ENCODE measurements at places on chromosomes 1 and 21.
A peak's percentile ranks its signal among the peaks of the same experiment; 100 is the strongest.

DNA sequence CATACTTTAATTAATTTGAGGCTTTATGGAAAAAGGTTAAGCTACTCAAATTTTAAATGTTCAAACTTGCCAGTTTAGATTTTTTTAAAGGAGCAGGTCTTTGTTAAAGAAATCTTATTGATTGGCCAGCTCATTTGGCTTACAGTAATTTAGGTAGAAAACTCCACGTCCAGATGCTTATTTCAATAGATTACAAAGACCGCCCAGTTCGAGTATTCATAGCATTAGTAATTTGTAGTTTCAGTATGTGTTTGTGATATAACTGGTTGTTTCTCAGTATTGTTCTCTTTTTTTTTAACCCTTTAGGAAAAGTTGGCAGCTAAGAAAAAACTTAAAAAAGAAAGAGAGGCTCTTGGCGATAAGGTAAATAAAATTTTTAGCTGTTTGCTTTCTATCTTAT, 1.6 kb downstream of the RPF1 start:
- no peak for DNase-seq

GRCh38 chr1:92443893-92444292, 42.8 kb downstream of the GFI1 start:
- DNase-seq: no peak

DNA sequence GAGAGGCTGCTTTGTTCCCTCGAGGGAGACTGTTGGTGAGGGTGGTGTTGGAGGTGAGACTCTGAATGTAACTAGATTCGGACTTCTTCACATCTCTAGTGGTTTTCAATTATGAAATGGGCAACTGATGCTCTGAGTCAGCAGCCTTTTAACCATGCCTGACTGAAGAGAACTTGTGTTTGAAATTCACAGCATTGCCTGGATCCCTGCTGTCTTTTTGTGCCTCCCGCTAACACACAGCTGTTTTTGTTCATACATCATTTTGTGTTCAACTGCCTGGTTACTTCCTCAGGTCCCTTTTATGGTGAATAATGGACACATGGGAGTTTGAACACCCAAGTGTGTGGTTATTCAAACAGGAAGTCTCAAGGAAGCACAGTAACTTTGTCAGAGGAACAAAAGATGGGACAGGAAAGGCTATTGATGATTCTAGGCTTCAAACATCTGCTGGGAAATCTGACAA, 16.8 kb downstream of the LAMC1 start:
- no peak for DNase-seq

GRCh38 chr1:32249831-32250525, 1.1 kb upstream of the LCK start:
- DNase-seq: peak; percentile 47

- DNase-seq: no peak
Measured at GRCh38 chr1:6861075-6861724, 75.9 kb downstream of the CAMTA1 start.

DNA sequence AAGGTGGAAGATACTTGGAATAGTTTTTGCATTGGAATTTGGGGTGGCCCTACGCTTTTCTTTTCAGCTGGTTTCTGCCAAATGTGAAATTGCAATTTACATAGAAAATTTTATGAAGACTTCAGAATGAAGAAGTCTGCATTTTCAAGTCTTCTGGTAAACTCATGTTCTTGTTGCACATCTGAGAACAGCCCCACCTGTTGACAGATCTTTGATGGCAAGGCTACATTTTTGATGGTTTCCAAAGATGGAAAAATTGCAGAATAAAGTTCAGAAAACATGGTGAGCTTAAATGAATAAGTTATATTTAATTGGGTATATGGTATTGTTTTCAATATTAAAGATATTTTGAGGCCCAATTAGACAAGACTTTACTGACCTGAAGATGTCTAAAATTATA, 25.4 kb downstream of the OLFM3 start:
- no peak for DNase-seq

DNA sequence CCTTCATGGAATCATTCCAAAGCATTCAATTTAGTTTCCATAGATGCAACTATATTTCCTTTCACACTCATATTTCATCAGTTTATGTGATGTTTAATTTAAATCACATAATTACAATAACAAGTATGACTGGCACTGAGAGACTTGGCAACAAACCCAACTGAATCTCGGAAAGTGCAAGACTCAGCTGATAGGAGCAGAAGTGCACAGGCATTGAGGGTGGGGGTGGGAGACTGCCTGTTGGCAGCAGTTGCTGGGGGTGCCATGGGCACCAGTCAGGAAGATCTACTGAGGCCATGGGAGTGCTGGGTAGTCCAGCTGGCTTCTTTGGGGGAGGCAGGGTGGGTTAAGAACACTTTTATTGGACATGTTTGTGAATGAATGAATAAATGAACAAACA, 10.4 kb upstream of the HMGB4 start:
- no peak for DNase-seq

GRCh38 chr1:94808669-94809068, 11.5 kb upstream of the SLC44A3 start:
- DNase-seq: no peak

- peak; percentile 36 for DNase-seq
Measured at GRCh38 chr1:167518331-167518700, at the start of gene CD247. CD247 (minus strand) TSS chr1:167518529; CDS start chr1:167518465, 64 bp downstream.

GRCh38 chr1:168631671-168632400, 55.4 kb downstream of the XCL1 start:
- no peak for DNase-seq

- no peak for DNase-seq
Measured at GRCh38 chr1:153985341-153985912, 712 bp downstream of the RAB13 start.

- no peak for DNase-seq
Measured at GRCh38 chr1:204477036-204477740, 17.4 kb downstream of the PIK3C2B start.
